ENCODE measurements at places on chromosomes 3 and 15.

GRCh38 chr15:72934921-72935320, 117.3 kb upstream of the NEO1 start:
- no peak for DNase-seq

DNA sequence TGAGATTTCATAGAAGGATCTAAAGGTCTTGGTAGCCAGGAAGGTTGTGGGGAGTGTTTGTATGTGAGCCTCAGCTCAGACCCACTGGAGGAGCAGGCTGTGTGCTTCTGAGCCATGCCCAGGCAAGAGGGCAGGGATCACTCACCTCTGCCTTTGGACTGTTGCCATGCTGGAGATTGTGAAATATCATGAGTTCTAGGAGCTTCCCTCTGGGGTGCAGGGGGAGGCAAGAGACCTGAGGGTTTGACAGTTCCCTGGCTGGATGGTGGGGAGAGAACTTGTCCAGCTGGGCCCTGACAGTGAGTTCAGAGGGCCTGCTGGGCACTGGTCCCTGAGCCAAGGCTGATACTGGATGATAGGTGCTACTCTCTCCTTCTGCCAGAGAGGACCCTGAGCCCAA, 6.0 kb downstream of the SLC6A1 start:
- DNase-seq: no peak

DNA sequence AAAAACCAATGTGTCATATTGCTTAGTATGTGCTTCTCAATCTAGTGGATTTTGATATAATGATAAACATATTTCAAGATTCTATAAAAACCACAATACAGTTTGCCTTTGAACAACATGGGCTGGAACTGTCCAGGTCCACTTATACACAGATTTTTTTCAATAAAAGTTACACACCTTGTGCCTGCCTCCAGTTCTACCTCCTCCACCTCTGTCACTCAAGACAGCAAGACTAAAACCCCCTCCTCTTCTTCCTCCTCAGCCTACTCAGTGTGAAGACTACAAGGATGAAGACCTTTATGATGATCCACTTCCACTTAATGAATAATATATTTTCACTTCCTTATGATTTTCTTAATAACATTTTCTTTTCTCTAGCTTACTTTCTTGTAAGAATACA, 5.7 kb downstream of the SETD2 start:
- no peak for DNase-seq

GRCh38 chr15:100468285-100468684, 60.5 kb downstream of the CERS3 start:
- DNase-seq: no peak

GRCh38 chr15:67794832-67795574, 30.3 kb upstream of the SKOR1 start:
- DNase-seq: no peak

DNA sequence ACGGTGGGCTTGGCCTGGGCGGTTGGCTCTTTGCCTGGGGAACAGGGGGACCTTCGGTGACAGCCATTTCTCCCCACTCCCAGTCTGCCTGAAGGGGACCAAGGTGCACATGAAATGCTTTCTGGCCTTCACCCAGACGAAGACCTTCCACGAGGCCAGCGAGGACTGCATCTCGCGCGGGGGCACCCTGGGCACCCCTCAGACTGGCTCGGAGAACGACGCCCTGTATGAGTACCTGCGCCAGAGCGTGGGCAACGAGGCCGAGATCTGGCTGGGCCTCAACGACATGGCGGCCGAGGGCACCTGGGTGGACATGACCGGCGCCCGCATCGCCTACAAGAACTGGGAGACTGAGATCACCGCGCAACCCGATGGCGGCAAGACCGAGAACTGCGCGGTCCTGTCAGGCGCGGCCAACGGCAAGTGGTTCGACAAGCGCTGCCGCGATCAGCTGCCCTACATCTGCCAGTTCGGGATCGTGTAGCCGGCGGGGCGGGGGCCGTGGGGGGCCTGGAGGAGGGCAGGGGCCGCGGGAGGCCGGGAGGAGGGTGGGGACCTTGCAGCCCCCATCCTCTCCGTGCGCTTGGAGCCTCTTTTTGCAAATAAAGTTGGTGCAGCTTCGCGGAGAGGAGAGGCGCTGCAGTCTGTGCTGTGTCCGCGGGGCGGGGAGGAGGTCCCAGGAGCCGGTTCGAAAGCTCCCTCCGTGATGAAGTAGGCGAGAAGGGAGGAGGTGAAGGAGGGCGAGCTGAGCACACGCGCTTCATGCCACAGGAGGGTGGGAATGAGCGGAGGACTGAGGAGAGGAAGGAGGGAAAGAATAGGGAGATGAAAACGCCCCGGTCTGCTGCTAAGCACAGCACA, 9.6 kb downstream of the CLEC3B start:
- DNase-seq: no peak

DNA sequence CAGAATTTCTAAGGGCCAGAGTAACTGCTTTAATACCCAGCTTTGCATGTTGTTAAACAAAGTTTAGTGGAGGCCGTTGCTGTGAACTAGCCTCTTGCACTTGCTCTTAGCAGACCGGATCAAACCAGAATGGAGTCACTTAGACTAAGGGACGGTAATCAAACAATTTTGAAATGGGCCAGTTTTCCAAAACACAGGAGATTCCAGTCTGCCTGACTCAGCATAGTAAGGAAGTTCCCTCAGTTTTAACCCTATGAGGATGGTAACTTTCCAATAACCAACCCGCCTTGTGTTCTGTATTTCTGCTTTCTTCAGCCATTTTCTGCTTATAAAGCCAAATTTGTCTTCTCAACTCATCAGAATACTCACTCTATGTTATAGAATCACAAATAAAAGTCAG, 77.2 kb upstream of the WDR72 start:
- DNase-seq: no peak

- DNase-seq: no peak
These were observed 109.9 kb downstream of the DNAJB8 start for GRCh38 chr3:128356822-128357221.

- no peak for DNase-seq
These were observed 498 bp upstream of the ARNT2 start for GRCh38 chr15:80403712-80404056.

GRCh38 chr3:62281726-62282125, 91.6 kb downstream of the FEZF2 start:
- no peak for DNase-seq

DNA sequence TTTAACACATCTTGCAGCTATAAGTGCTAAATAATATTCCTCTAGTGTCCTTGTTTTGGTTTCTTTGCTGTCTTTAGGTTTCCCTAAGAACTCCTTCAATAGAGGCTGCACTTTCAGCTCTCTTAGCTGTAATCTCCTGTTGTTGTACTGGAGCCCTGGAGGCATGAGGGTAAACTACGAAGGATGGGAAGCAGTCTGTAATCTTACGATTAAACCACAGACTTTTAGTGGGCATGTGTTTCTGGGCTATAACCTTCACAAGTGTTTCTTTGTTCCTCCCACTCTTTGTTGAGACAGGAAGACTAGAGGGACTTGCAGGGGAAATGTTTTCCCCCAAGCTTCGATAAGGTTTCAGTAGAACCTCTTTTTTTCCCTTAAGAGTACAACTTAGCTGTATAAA, 1058.1 kb downstream of the NSUN3 start:
- DNase-seq: no peak

DNA sequence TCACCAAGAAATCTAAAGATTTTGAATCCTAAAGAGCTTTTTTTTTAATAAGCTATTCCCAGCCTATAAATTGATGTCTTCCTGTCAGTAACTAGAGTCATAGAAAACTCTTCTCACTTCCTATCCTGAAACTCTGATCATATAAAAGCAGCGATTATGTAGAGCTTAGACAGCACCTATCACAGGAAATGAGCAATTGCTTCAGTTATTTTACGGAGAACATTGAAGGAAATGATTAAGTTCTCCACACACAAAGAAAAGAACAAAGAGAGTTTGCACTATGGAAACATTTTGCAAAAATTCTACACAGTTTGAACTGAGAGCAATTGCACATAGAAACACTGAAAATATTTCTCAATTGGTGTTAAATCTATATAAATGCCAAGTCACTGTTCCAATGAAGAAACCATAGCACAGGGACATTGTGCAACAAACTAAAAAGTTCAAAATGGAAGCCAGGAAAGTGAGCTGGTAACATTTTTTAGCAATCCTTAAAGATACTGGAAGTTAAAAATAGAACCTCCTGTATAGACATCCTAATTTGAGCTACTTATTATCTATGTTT, 291.5 kb upstream of the ARHGEF26 start:
- no peak for DNase-seq
